GM18507 (cell line): ENCODE measurements at places on chromosomes 7 and 10.
A peak's percentile ranks its signal among the peaks of the same experiment; 100 is the strongest.

DNA sequence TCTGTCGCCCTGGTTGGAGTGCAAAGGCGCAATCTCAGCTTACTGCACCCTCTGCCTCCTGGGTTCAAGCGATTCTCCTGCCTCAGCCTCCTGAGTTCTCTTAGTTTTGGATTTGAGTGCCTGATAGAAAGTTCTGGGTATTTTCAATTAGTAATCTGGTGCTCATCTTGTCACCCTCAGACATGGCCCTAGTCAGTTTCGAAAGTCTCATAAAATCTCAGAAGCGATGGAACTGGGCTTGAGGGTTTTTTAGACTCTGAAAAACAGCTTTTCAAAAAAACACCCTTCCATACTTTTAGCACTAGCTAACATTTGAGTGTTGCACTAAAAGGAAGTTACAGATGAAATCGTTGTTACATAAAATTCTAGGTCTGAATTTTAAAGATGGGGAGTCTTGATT is 9.4 kb upstream of the PIP4K2A start:
- no peak for DNase-seq

GRCh38 chr10:43287056-43288007 is 20.5 kb upstream of the RASGEF1A start:
- DNase-seq: peak; percentile 40

- DNase-seq: no peak
These were observed 203.1 kb upstream of the PCLO start for GRCh38 chr7:83365746-83366145.

- DNase-seq: peak; percentile 64
These were observed 43.1 kb upstream of the LBX1 start for GRCh38 chr10:101272229-101272868.

- DNase-seq: no peak
These were observed 59.8 kb downstream of the CAMK1D start for GRCh38 chr10:12409161-12409560.

- DNase-seq: no peak
These were observed 501.2 kb downstream of the ADRA2A start for GRCh38 chr10:111578076-111578475.

- no peak for DNase-seq
These were observed 106.5 kb downstream of the HTR7 start for GRCh38 chr10:90751107-90751997.

DNA sequence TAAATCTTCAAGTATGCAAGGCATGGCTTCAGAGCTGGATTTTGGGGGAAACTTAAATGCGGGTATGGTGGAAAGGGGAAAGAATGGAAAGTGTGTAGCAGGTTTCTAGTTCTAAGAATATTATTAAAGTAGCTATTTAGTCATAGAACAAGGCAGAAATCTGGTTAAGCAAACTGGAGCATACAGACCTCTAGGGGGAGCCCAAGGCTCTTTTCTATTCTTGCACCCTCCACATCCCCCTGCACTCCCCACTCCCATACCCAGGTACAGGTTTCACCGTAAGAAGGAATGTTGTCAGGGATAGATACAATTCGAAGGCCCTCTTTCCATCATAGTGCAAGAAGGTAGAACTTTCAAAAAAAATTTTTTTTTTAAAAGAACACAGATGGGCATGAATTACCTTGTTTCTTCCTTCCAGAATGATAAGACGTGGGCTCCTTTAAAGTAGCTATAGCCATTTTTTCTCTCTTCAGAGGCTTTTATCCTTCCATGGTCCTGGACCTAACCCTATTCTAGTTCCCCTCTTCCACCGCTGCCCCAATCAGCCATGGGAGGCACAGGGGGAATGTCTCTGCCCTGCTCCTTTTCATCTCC is 41.5 kb upstream of the SMIM30 start:
- no peak for DNase-seq

GRCh38 chr7:12320241-12320986 is 83.3 kb downstream of the VWDE start:
- DNase-seq: no peak

DNA sequence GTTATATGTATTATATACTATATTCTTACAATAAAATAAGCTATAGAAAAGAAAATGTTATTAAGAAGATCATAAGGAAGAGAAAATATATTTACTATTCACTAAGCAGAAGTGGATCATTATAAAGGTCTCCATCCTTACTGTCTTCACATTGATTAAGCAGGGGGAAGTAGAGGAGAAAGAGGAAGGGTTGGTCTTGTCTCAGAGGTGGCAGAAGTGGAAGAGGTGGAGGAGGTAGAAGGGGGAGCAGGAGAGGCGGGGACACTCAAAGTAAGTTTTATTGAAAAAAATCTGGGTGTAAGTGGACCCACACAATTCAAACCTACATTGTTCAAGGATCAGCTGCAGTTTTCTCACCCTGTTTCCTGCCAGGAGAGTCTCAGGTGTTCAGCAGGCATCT is 28.9 kb upstream of the ERCC6 start:
- DNase-seq: no peak
